IPS-NIHi11 (cell line): ENCODE measurements at places on chromosomes 6 and 20.

DNA sequence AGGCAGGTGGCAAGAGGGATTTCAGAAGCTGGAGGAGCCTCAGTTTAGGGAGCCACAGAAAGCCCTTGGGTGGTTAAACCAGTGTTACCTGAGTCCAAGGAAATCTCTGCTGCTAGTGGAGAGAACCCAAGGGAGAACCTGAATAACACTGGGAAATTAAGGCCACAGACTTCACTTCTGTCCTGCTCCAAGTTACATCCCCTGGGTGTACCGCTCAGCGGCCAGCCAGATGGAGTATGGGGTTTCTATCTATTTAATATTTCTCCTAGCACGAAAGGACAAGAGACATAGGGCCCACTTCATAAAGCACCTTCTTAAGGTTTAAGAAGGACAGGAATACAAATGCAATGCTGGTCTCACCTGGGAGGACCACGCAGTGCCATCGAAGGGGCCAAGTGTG is 5.8 kb upstream of the CNKSR3 start:
- no peak for DNase-seq

GRCh38 chr6:75349262-75349984 is 64.8 kb upstream of the TMEM30A start:
- peak; percentile 67 for DNase-seq

- DNase-seq: no peak
Measured at GRCh38 chr6:14966906-14967711, 278.8 kb upstream of the JARID2 start.

- DNase-seq: no peak
Measured at GRCh38 chr20:12504779-12505178, 504.0 kb upstream of the SPTLC3 start.

DNA sequence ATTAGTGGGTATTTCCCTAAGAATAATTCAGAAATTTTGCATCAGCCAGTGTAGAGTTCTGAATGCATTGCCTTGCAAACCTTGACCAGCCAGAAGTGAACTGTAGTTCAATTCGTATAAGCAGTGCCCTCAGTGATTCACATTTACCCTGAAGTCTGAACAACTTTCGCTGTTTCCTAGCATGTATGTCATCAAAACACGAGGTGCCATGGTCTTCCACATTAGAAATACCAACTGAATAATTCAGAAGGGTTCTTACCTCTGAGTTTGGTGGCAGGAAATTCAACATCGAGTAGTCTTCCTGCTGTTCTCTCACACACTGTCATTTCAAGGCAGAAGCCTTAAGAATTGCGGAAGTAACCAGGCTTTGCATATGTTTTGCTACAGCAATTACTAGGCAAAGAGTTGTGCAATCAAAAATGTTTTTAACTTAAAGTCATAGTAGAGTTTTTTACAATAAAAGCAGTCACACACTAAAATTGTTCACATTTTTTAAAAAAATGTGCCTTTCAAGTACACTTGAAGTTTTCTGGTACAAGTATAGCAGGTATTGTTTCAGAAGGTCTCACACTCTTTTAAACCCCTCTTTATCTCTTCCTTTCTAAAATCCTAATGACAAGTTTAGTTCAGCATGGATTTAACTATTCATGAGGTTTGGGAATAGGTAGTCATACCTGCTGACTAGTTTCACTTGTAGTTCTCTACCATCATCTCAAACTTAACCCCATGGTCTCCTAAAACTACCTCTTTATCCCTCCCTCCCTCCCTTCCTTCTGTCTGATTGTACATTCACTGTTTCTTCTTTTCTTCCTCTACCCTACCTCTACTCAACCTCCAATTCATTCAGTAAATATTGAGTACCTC is 118.3 kb downstream of the STXBP5 start:
- DNase-seq: no peak

- no peak for DNase-seq
Measured at GRCh38 chr6:12331474-12331873, 41.3 kb downstream of the EDN1 start.

DNA sequence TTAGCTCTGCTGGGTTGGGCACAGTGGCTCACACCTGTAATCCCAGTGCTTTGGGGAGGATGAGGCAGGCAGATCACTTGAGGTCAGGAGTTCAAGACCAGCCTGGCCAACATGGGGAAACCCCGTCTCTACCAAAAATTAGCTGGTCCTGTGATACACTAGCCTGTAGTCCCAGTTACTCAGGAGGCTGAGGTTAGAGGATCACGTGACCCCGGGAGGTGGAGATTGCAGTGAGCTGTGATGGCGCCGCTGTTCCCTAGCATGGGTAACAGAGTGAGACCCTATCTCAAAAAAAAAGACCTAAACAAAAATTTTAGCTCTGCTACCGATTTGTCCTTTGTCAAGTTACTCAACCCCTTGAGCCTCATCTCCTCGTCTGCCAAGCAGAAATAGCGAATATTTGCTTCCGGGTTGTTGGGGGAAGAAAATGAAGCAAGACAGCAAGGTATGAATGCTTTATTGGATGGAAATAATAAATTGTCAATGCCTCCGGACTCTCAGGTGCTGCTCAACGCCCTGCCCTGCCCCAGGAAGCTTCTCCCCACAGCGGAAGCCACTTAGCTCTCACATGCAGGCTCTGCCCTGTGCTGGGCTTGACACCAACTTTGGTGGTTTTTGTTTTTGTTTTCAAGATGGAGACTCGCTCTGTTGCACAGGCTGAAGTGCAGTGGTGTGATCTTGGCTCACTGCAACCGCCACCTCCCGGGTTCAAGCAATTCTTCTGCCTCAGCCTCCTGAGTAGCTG is 24.9 kb upstream of the ITCH start:
- no peak for DNase-seq

GRCh38 chr6:44493132-44493531 is 105.6 kb downstream of the CDC5L start:
- no peak for DNase-seq

DNA sequence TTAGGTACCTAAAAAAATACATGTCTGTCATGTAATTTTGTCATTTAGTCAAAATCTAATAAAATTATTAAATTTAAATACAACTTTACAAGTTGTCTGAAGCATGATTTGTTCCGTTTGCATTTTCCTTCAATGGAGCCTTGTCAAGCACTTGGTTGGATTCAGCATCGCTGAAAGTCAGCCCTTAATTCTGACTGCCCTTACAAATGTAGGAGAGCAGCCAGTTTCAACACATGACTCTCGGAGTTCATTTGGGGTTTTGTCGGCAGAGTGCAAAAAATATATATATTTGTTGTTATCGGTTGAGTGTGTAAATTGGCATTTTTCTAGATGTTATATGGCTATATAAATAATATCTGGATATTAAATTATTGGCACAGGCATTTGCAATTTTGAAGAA is 180.6 kb downstream of the RPS12 start:
- DNase-seq: no peak

DNA sequence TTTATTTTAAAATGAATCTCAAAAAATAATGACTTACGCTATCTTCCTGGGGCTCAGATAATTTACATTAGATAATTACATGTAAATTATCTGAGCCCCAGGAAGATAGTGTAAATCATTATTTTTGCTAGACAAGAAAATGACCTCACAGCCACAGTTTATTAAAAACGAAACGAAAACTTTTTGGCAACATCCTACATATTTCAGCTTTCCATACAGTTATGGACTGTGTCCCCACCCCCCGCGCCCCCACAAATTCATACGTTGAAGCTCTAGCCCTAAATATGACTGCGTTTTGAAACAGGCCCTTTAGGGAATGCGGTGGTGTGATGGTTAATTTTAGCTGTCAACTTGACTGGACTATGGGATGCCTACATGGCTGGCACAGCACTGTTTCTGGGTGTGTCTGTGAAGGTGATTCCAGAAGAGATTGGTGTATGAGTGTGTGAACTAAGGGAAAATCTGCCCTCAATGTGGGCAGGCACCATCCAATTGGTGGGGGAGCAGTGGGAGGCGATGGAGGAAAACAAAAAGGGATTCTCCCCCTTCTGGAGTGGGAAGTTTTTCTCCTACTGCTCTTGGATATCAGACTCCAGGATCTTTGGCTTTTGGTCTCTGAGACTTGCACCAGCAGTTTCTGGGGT is 52.6 kb downstream of the TRPC4AP start:
- no peak for DNase-seq

DNA sequence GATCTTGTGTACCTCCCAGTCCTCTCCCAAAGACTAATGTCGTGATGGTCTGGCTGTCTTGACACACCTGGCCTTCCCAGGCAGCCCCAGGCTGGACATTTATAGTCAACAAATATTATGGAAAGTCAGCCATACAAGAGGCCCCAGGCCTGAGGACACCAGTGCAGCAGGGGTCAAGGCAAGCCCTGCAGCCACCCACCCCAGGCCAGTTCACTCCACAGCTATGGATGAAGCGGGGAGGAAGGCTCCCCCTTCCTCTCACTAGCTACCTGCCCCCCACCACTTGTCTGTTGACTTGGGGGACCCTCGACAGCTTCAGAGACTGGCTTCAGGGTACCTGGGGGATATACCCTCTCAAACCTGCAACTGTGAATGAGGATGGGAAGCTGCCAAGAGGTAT is 132.1 kb downstream of the MRPL14 start:
- DNase-seq: no peak

DNA sequence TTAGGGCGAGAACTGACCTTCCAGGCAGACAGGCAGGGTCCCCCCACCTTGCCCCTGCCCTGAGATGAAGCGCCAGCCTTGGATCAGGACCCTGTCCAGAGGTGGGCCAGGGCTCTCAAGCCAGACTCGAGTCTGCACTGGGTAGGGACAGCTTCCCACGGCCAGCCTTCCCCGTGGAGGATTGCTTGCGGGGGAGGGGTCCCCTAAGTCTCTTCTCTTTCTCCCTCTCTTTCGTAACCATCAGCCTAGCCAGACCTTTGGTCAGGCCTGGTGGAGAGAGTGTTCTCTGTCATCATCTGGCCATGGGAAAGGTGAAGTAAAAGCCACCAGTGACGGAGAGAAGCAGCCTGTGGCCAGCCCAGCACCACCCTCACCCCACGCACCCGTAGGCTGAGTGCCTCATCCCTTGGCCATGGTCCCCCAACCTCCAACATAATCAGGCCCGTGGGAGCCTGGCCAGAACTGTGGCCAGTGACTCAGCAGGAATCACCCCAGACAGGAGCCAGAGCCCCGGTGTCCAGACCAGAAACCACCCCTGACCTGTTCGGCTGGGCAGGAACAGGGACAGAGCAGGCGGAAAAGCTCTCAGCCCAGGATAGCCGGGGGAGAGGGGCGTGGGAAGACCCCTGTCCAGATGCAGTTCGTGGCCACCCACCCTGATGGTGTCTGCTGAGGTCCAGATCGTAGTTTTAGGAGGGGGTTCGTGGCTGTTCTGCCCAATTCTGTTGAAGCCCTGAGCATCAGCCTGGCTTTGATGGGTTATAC is 47.1 kb downstream of the SNAI1 start:
- DNase-seq: no peak
